ENCODE measurements at places on chromosomes 5 and 9.

DNA sequence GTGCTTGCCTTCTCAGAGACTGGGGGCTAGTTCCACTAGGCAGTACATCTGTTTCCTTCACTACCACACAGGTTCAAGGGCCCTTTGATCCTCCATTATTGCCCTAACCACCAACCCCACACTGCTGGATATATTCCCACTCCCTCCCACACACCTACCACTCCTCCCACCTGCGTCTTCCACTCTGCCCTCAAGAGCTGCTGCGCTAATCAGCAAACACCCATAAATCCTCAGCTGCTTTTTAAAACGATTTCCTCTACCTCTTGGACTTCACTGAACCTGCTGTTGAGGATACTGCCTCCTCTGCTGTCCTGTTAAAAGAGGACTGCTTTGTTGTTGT is 120.9 kb downstream of the MAPKAP1 start:
- no peak for DNase-seq

- DNase-seq = no peak
Measured at GRCh38 chr5:181114284-181114843, 16.6 kb downstream of the OR2V1 start.

- DNase-seq = no peak
Measured at GRCh38 chr9:111037708-111038330, 451 bp downstream of the LPAR1 start.

- DNase-seq = no peak
Measured at GRCh38 chr9:112863214-112863613, 27.5 kb downstream of the SLC46A2 start.

DNA sequence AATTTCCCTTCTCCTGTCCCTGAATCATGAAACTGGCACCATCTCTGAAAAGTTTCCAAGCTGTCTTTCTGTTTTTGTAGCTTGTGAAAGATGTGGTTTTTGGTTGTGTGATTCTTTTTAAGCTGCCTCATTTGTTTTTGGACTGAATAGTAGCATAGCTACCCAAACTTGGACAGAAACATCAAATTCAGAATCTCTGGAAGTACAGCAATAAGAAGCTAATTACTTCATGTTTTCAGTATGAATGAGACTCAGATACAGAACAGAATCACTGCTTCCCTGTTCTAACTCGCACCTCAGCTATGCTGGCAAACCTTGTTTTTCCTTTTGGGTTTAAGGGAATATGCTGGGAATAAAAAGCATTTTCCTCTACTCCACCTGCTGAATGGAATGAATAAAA is 101.0 kb downstream of the FGF1 start:
- DNase-seq = no peak

DNA sequence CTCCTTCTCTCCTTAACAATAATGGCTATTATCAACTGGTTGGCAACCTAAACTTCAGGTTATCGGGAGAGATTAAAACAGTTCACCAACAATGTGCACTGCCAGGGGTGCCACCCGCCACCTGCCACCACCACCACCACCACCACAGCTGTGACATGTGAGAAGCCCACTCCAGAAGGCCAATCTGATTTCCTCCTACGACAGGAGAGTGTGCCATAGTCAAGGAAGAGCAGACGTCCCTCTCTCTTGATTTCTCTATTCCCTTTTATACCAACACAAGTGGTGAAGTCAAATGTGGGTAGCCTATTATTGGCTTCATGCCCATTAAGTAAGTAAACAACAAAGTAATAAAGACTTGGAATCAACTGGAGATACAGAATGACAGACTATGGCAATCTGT is 22.4 kb downstream of the GNAQ start:
- DNase-seq = no peak

DNA sequence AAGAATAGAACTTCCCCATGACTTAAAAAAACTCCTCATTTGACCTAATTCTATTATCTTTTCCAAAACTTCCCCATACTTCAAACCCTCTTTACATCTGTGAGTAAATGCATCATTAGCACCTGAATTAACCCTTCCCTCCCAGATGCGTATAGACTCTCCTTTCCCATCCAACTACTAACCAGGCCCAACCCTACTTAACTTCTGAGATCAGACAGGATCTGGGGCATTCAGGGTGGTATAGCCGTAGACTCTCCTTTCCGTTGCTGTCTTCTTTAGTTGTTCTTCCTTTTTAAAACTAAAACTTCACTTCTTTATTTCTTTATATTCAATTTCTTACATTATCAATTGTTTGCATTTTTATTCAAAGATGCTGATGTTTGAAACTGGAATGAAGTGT is 165.2 kb downstream of the SLCO4C1 start:
- no peak for DNase-seq

DNA sequence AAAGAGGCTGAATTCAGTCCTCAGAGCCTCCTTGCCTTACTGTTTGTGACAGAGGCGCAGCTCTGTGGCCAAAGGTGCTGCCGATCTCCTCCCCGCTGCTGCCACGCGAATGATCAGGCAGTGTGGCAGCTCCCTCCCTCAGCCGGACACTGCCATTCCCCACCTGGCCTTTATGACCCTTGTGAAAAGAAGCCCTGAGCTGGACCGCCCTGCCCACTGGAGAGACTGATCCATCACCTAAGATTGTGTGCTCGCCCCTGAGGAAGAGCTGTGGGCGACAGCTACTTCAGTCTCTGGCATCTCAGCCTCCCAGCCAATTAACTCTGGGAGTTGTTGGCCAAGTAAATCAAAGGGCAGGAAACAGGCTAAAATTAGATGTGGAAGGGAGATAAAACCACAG is 90.9 kb downstream of the CARTPT start:
- no peak for DNase-seq

- no peak for DNase-seq
Measured at GRCh38 chr5:110475529-110475928, 250.9 kb downstream of the TMEM232 start.

DNA sequence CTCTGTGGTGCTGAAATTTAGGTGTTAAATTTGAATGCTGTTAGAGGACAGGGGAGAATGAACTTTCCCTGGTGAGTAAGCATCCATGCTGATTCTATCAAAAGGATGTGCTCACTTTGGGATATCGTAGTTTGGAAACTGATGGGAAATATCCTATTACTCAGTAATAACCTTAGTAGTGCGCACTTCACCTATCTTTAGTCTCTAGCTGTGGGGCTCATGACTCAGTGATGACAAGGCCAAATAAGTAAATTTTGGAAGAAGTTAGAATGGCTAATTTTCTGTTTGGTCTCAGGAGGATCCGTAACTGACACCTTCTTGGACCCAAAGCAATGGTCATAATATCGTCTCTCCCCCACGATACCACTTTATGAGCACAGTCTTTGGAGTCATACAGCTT is 448.4 kb downstream of the PSAT1 start:
- DNase-seq = no peak

- no peak for DNase-seq
Measured at GRCh38 chr9:119951090-119951489, 581.9 kb upstream of the BRINP1 start.

DNA sequence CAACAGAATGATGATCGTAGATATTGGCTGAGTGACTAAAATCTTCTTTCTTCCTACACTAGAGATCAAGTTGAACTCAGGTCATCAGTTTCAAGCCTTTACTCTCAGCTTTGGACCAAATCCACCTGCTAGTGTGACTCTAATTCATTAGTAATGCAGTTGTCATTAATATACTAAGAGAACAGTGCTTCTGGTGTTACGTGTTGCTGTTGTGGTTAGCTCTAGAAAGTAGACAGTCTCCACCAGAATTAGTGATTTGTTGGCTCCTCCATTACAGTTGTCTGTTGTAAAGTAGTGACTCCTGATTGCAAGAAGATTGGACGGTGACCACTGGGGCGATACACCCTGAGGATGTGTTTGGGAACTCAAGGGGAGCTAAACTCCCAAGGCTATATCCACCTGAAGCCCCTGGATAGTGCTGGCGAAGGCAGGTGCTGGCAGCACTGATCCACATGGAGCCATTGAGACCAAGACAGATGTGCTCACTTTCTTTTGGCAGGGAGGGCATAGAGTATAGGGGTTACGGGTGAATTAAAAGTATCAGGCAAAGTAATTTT is 3.1 kb downstream of the CAMK4 start:
- no peak for DNase-seq

GRCh38 chr5:149959406-149960236 is 937 bp upstream of the SLC26A2 start:
- DNase-seq = peak; percentile 58

DNA sequence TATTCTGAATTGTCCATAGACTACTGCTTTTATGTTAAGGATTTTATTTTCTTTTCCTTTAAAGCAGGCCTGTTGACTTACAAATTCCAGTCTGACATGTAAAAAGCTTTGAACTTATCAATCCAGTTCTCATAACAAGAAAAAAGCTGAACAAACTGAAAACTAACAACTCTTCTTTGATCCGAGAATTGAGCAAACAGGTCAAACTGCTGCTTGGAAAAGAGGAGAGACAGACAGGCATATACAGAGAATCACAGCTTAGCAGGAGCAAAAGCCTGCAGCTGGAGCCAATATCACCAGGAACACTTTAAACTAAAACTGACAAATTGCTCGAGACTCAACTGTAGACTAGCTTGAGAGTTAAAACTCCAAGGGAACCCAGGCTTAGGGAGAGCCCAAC is 85.8 kb downstream of the HINT1 start:
- no peak for DNase-seq

GRCh38 chr5:164203581-164204225 is 698.3 kb downstream of the MAT2B start:
- DNase-seq = no peak

GRCh38 chr9:122164286-122164685 is 4.6 kb downstream of the MORN5 start:
- DNase-seq = no peak

GRCh38 chr9:92247981-92248380 is 45.5 kb downstream of the IARS1 start:
- no peak for DNase-seq

DNA sequence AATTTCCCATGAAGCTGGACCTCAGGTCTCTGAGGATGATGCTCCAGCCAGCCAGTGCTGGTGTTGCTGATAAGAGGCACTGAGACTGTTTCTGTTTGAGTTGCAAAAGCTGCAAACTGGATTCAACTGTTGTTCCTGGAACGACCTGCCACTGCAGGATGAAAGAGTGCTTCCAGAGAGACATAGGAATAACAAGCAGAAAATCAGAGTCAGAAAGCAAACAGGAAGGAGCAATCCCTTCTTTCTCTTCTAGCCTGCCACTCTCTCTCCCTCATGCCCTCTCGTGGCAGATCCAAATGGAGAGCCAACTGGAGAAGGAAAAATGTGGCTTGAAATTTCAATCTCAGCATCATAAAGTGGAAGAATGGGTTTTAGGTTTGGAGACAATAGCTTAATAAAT is 110.4 kb downstream of the STARD4 start:
- DNase-seq = no peak

DNA sequence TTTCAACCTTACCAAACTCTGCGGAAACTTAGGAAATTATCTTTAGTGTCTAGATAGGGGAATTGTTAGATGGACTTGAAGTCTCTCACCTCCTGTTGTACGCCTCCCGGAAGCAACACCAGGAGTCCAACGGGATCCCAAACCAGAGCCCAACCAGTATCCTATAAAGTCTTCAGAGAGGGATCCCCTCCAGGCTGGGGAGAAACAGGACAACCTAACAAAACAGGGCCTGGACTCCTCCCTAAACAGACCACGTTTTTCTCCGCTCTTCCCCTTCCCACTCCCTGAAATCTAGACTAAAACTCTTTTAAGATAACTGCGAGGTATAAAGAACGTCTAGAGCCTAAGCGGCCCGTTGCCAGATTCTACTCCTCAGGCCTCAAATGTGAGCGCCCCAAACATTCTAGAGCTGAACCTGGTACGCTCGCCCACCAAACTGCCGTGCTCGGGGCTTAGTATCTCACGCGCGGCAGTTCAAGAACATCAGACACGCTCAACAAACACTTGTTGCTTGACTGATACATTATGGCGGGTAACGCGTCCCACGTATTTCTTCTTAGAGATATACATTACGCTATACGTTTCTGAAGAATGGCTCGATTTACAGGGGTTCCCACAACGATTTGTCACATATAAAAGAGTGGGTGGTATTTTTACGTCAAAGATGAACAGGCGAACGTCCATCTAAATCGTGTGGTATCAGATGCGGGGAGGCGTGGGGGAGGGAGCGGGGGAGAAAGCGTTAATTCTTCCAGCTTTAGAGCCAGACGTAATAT is 663 bp upstream of the SMIM27 start:
- DNase-seq = peak; percentile 65

- DNase-seq = no peak
Measured at GRCh38 chr9:74742792-74743730, 144.7 kb downstream of the TRPM6 start.

DNA sequence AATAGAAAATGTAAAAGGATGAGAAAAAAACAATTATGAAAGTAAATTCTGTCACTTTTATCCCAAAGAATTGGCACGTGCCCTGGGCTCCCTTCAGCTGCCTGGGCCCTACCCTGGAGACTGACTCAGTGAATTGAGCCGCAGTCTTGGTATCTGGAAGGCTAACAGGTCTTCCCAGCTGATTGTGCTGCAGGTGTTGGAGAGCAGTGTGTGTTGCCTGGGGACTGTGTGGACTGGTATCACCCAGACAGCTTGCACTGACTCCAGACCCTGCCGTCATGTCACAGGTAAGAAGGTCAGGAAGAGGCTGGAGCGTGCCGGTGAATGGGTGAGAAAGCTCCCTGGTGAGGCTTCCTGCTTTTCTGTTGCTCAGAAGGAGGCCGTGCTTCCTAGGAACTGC is 83.3 kb downstream of the AOPEP start:
- DNase-seq = no peak

DNA sequence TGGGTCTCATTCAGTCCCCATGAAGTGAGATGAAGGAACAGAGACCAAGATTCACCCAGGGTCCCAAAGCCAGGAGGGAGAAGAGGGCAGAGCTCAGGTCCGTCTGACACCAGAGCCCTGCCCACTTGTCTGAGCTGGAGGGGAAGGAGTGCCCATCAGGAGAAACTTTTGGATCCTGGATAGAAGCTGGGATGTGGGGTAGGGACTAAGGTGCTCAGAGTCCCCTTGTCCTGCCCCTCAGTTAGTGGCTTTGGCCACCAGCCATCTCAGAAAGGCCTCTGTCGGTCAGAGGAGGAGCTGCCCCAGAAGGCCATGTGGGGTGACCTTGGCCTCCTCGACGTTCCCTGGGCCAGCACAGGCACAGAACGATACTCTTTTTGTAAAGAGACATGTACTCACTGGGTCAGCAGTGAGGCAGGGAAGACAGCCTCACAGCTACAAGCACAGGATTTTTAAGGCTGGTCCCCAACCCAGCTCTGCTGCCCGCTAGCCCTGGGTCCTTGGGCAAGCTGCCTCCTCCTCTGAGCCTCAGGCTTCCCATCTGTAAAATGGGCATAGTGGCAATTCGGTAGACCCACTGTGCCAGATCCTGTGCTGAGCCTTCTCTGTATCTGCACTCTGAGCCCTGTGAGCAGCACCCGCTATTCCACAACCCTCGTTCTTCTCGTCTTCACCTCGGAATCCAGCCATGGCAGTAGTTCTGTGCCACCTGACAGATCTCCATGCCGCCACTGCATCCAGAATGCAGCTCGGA is 49.4 kb downstream of the C9orf50 start:
- no peak for DNase-seq
